Stimulated activated CD4-positive, alpha-beta T cell treated with anti-CD3 and anti-CD28 coated beads, Interleukin-12 subunit alpha, Interleukin-12 subunit beta, amount 100 ng/mL, for 48 hours (primary cell): ENCODE measurements at places on chromosomes 12 and 14.

DNA sequence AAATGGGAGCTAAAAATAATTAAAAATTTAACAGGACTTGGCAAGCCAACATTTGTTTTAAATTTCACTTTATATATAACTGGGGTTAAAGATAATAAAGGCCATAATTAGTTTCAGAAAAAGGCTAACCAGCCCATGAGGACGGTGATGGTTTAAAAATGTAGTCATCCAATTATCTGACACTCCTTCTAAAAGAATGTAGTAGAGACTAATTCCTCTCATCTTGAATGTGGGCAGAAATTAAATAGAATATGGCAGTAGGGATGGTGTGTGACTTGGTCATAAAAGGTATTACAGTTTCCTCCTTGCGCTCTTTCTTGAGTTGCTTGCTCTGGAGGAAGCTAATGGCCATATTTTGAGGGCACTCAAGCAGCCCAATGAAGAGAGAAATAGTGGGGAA, 49.1 kb upstream of the PTPRB start:
- no peak for DNase-seq

- no peak for DNase-seq
These were observed 70.3 kb upstream of the STXBP6 start for GRCh38 chr14:25120261-25120660.

DNA sequence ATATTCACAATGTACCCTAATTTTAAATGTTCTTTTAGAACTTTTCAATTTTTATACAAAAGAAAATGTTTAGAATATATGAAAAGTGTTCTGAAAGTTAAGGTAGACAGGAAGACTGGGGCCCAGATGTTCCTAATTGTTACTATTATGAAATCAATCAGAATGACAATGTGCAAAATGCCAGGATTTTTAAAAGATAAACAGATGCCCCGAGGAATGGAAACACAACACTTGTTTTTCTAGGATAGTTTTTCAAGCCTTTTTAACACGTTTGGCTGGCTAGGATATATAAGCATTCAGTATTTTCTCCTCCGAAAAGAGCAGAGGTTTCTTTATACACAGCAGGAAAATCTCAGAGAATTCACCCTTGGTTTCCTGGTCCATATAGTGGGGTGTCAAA, 106.8 kb downstream of the ESR2 start:
- DNase-seq = no peak

DNA sequence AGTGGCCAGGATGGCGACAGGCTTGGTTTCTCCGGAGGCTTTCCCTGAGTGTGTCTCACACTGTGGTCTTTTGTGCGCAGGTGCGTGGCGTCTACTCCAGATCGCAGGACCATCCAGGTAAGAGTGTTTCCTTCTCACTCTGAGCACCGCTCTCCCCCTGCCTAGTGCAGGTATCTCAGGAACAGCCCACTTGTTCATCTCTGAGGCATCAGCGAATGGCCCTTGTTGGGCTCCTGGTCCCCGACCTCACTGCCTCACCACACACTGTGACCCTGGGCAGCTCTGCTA, 781 bp downstream of the ADGRD1 start:
- no peak for DNase-seq

- no peak for DNase-seq
These were observed 107.3 kb downstream of the CRADD start for GRCh38 chr12:93784339-93785086.

- DNase-seq = no peak
These were observed 120.8 kb downstream of the PTCSC3 start for GRCh38 chr14:36055681-36056225.

DNA sequence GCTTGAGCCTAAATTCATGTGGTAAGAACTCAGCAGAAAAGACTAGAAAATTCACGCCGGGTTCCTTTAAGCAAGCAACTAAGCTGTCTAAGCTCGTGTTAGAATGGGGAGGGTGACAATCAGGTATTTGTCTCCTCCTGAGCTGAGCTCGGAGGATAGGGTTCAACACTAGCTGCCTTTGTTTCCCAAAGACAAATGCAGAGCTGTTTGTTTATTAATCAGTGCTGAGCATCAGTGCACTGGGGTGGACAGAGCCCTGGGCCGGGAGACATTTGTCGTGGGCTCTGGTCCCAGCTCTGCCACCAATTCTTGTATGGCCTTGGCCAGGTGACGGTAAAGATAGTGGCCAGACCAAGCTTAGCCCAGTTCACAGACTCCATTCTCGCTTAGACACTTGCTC, 43.7 kb downstream of the DEGS2 start:
- no peak for DNase-seq

GRCh38 chr14:96215452-96216244, 11.0 kb downstream of the BDKRB2 start:
- DNase-seq = no peak

GRCh38 chr12:130041983-130042812, 120.1 kb upstream of the FZD10 start:
- DNase-seq = peak; percentile 32

DNA sequence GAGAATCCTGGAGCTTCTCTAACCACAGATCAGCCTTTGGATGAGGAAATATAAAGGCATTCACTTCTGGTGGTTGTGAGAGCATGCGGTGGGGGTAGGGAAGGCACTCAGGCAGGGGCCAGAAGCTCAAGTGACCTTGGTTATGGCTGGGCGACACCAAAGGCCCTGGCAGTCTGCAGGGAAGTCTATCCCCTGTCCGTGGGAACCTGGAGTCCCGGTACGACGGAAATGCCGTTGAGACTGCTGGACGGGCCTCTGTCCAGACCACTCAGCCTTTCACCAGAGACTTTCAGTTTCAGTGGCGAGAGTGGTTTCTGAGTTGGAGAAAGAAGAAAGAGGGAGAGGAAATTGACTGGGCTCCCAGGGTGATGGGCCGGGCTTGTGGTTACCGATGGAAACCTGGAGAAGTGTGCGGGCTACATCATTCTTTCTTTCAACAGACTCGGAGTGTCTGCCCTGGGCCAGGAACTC, 20.9 kb downstream of the ISCA2 start:
- DNase-seq = no peak

GRCh38 chr12:132391326-132392041, 62.1 kb upstream of the GALNT9 start:
- no peak for DNase-seq

DNA sequence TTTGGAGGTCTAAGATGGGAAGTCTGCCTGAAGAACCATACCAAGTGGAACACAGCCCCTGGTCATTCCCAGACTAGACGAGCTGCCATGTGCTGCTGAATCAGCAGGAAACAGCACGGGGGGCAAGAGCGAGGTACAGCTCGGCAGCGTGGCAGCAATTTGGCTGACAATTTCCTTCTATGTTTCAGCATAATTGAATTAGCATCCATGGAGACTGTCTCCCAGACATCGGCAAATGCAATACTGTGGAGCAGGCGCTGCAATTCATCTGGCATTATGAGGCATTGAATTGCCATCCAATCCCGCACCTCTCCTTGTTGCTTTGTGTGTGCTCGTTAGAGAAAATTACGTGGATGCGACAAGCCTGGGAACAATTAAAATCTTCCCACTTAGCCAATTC, 46.0 kb upstream of the CCDC60 start:
- no peak for DNase-seq

DNA sequence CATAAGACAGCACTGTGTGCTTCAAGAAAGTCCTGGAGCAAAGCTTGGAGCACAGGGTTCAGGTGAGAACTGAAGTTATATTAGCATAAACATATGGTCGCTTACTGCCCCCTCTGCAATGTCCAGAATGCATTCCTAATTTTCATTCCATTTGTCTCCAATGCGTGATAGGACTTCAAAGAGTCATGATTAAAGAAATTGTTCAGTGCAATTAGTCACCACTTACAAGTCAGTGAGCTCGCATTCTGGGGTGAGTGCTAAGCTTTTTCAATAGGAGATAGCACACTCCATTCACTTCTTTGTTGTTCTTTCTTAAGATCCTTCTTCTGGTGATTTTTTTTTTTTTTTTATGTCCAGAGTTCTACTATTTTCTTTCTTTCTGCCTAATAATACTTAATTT, 398.4 kb downstream of the SYT1 start:
- no peak for DNase-seq

DNA sequence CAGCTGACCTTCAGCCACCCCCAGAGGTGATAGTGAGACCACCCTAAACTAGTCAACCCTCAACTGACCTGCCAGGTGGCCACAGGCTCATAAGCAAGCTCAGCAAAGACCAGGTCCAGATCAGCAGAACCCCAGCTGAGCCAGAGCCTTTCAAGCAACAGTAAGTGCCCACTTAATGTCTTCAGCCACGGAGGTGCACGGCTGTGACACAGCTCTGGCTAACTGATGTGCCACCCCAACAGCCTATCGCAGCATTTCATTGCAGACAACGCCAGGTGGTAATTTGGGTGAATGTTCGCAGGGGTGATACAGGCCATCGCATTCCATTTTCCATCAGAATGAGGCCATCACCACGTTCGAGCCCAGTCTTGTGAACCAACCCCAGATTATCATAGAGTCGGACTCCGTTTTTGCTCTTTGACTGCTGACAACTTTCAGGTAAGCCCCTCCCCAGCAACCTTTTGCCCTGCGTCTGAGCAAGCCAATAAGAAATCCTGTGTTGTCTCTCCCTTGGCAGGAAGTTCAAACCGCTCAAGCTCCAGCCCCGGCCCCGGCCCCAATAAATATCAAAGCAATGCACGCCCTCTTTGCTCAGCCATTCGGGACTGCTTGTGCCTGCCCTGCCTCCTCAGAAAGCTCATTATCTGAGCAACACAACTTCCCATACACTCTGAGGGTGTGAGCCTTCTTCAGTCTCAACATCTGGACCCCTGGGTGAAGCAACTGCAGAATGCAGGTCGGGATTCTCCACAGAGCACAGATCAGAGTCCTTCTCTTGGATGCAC, 44.4 kb downstream of the JAG2 start:
- no peak for DNase-seq

DNA sequence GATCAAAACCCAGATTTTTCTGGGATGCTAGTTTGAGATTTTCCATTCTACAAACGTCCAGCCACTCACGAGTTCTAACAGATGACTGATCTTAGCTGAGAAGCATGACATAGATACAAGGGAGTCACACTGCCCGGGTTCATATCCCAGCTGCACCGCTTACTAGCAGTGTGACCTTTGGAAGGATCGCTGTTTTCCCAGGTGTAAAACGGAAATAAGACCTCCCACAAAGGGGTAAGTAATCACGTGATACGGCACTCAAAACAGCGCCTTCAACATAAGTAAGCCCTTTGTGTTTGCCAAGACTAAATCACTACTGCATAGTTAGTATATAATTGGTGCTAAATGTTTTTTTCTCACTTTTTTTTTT, 624 bp upstream of the PWP1 start:
- DNase-seq = no peak

- no peak for DNase-seq
These were observed 771.3 kb upstream of the TBX3 start for GRCh38 chr12:115455268-115455681.

- no peak for DNase-seq
These were observed 1.5 kb downstream of the L3HYPDH start for GRCh38 chr14:59482541-59483331.

DNA sequence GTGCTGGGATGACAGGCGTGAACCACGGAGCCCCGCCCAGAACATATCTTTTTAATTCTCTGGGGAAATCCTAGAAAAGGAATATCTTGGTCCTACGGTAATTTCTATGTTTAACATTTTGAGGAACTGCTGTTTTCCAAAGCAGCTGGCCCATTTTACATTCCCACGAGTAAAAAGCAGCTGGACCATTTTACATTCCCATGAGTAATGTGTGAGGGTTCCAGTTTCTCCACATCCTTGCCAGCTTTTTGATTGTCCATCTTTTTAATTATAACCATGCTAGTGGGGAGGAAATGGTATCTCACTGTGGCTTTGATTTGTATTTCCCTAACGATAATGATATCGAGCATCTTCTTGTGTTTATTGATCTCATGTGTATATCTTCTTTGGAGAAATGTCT, 4.4 kb upstream of the P2RX4 start:
- DNase-seq = no peak

DNA sequence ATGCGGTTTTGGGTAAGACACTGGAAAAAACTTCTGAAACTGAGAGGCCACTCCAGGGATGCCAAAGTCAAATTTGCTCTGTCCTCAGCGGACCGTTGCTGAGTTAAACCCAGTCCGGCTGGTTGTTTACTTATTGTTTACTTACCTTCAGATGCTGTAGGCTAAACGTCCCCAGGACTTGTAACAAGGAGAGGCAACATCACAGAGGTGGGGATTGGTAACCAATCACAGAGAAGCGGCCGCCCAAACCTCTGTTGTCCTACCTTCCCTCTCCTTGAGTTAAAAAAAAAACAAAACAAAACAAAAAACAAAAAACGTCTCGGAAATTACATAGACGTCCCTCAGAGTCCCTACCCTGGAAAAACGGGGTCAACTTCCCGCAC, 380 bp downstream of the ANO2 start:
- no peak for DNase-seq

- no peak for DNase-seq
These were observed 107.7 kb downstream of the SLC38A1 start for GRCh38 chr12:46160981-46161690.

DNA sequence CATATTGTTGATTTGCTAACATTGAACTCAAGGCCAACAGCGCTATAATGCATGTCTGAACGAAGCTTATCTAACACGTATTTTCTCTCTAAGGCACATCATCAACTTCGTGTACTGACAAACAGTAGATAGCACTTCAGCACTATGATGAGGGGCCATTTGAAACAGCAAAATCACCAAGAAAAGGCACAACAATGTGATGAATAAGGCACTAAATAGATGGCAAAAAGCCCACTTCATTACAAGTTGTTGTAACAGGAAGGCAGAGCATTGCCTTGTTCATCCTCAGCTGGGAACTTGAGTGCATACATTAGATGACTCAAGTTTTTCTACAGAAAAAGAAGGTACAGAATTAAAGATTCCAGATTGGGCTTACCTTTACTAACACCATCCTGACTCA, 75.2 kb downstream of the LIN7A start:
- no peak for DNase-seq

DNA sequence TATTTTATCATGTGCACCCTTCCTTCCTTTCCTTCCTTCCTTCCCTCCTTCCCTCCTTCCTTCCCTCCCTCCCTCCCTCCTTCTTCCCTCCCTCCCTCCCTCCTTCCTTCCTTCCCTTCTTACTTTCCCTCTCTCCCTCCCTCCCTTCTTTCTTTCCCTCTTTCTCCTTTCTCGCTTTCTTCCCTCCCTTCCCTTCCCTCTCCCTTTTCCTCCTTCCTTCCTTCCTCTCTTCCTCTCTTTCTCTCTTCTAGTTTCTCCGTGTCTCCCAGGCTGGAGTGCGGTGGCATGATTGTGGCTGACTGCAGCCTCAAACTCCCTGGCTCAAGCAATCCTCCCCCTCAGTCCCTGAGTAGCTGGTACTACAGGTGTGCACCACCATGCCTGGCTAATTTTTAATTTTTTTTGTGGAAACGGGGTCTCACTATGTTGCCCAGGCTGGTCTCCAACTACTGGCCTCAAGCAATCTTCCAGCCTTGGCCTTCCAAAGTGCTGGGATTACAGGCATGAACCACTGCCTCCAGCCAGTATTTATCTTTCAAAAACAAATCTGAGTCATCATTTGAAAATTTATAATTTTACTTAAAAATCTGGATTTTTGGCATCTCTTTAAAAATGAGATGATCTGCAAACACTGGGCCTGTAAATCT, 7.8 kb downstream of the C1RL start:
- no peak for DNase-seq

DNA sequence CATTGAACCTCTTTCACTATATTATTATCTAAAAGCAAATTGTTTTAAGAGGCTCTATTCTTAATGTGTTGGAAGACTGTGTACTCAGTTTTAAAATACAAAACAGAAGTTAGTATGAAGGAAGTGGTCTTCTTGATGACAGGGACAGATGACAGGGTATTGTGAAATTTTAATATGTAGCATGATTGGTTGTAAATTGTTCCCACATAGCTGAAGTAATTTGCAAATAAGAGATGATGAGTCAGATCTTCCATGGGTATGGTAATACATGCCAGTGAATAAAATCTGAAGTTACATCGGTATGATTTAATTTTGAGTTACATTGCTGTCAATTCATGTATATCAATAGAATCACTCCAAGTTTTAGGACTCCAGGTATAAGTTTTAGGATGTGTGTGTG, 454.8 kb downstream of the AEBP2 start:
- no peak for DNase-seq
